Caco-2 (cell line): ENCODE measurements at places on chromosomes 16 and 17. TPM values are rescaled to one million over a fixed set of nuclear protein-coding genes. Genes with fewer than 3 reads are reported as not detected.
A peak's percentile ranks its signal among the peaks of the same experiment; 100 is the strongest.

DNA sequence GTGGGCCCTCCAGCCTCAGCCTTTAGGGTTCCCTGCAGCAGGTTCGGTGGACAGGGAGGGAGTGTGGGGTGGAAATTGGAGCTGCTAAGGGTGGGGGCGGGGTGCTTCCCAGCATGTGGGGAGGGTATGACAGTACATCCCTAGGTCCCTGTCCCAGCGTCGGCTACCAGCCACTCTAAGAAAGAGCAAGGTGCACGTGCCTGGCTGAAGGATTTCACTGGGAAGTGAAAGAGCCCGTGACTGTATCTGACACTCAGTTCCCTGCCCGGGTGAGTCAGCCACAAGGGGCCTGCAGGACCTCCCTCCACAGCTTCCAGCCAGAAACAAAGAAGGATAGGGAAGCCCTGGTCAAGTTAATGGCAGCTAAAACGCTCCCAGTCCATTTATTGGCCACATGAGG, 4.1 kb downstream of the SNRNP25 start:
- no peaks in the 10 kb centered on the region for H3K27me3 ChIP-seq
- H3K36me3 ChIP-seq = peaks cover 3% of the 10 kb centered on the region
- DNase-seq = no peak
- no peaks in the 10 kb centered on the region for H3K4me1 ChIP-seq

DNA sequence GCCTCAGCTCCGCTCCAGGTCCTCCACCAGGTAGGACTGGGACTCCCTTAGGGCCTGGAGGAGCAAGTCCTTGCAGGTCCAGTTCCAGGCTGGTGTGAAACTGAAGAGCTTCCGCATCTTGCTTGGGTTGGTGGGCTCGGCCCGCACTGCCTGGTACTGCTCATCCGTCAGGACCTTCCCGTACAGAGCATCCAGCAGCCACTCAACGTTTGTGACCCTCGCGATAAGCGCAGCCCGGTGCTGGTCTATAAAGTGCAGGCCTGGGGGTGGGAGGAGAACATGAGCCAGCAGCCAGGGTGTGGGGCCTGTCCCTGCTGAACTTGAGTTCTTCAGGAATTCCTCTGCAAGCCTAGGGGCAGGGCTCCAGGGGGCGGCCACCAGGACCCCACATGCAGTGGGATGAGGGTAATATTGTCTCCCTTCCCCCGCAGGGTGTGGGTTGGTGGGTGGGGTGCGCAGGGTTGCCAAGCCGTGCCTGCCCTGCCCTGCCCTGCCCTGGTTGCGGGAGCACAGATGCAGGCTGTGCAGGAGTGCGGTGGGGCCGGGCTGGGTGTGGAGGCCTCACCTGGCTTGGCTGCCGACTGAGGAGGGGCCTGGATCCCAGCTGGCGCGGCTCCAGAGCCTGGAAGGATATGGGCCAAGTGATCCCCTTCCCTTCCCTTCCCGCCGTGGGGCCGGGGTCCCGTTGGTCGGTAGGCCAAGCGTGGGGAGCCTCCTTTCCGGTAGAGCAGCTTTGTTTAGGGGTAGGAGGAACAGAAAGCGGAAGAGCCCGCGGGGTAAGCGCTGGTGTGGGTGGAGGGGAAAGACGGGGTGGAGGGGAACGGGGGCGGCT, 762 bp downstream of the PYCARD start:
- H3K4me3 ChIP-seq = peak overlapping the region; percentile 18
- H3K27me3 ChIP-seq = no peaks in the 10 kb centered on the region
- no peak overlapping the region for H3K27ac ChIP-seq
- H3K4me1 ChIP-seq = no peaks in the 10 kb centered on the region; the same call in 1 of the 2 replicates

DNA sequence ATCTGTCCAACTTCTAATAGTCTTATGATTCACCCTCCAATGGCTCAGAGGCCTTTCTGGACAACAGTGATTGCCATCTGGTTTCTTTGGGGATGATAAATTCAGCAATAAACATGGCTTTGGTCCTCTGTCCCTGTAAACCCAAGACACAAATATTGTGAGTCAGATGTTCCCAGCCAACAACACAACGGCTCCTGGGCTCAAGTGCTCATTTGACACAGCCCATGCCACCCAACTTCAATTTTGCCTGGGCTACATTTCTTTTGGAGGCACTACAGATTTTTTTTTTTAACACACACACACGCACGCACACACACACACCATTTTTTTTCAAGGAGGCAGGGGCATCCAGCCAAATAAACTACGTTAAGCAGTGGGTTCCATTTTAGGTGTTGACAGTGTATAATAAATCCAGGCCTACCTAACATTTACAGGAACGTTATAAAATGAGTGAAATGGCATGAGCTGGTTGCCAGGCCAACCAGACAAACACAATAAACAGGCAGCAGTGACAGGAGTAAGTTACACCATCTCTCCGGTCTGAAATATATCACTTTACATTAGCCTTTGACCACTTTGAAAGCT, 939.9 kb upstream of the SOX9 start:
- H3K4me3 ChIP-seq = no peak overlapping the region
- H3K36me3 ChIP-seq = no peaks in the 10 kb centered on the region
- no peaks in the 10 kb centered on the region for H3K4me1 ChIP-seq
- H3K27me3 ChIP-seq = no peaks in the 10 kb centered on the region

The TMEM88 gene
- 2.5 and 3.2 TPM in 2 replicates for total RNA-seq

The EVPLL gene
- not detected in 2 replicates for total RNA-seq

The C17orf78 gene
- total RNA-seq = not detected in 2 replicates

GRCh38 chr16:24114876-24115275, 141.3 kb upstream of the CACNG3 start:
- H3K27ac ChIP-seq = no peak overlapping the region
- no peaks in the 10 kb centered on the region for H3K4me1 ChIP-seq

The CDH13 gene
- total RNA-seq = 2.2 and 3.5 TPM in 2 replicates

GRCh38 chr17:38685491-38685890, 10.7 kb upstream of the EPOP start:
- no peak overlapping the region for H3K4me3 ChIP-seq
- DNase-seq = no peak
- H3K4me1 ChIP-seq = no peaks in the 10 kb centered on the region
